ENCODE measurements at places on chromosomes 16 and 17. TPM values are rescaled to one million over a fixed set of nuclear protein-coding genes. Genes with fewer than 3 reads are reported as not detected.

- DNase-seq, result no peak
Observed at GRCh38 chr17:17528696-17529652, 32.8 kb upstream of the RASD1 start.

DNA sequence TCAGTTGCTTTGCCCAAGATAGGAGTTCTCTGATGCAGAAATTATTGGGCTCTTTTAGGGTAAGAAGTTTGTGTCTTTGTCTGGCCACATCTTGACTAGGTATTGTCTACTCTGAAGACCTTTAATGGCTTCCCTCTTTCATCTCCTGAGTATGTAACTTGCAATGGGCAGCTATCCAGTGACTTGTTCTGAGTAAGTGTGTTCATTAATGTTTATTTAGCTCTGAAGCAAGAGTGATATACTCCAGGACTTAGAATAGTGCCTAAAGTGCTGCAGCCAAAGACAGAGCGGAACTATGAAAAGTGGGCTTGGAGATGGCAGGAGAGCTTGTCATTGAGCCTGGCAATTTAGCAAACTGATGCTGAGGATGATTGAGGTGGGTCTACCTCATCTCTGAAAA lies 8.8 kb upstream of the TANGO6 start:
- DNase-seq, result no peak

DNA sequence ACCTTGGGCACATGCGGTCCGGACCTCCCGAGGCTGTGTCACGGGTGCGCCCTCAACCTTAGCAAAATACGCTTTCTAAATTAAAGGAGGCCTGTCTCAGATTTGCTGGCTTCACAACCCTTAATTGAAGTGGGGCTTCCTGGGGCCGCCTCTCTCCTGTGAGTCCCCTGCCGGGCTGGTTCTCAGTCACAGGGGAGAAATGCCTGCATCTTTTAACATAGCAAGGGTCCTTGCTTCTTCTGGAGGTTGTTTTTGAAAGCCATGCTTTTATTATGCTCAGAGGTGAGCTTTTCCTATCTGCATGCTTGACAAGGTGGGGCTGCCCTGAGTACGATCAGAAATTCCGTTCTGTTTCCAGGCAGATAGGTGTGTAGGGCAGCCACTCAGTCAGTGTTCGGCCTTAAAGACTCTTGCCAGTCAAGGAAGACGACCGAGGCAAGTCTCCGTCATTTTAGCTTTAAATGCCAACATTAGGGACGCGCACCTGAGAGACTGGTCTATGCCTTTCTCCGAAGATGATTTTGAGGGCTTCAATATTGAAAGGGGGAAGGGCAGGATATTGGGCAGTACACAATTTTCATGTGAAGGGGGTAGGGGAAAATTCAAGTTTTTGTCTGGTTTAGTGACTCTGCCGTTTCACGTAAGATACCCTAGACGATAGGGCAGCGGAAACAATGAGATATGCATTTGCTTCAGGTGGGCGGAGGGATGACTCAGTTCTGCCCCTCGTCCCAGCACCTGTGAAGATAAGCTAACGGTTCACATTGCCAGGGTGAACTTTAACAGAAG lies 5.5 kb upstream of the SLC7A5 start:
- DNase-seq, result no peak

Gene CSF3
- polyA plus RNA-seq, result not detected

Gene KRT31
- not detected for polyA plus RNA-seq
